Activated T-helper 2 cell treated with anti-CD3 and anti-CD28 coated beads, Interferon-gamma antibody, Interleukin-2, Interleukin-4, amounts not matched to agents 10 μg/mL and 5 μg/mL and 100 μg/mL, durations not matched to agents 14 hours and 24 hours and 36 hours (primary cell): ENCODE measurements at places on chromosomes 11 and 22. TPM values are rescaled to one million over a fixed set of nuclear protein-coding genes. Genes with fewer than 3 reads are reported as not detected.
A peak's percentile ranks its signal among the peaks of the same experiment; 100 is the strongest.

GRCh38 chr11:13320688-13321087 is 43.1 kb downstream of the BMAL1 start:
- H3K27ac ChIP-seq, result peak overlapping the region; percentile 7
- no peaks in the 10 kb centered on the region for H3K36me3 ChIP-seq
- no peak for DNase-seq
- H3K27me3 ChIP-seq, result no peaks in the 10 kb centered on the region
- peaks cover 27% of the 10 kb centered on the region for H3K4me1 ChIP-seq

- peaks cover 42% of the 10 kb centered on the region for H3K4me1 ChIP-seq
- DNase-seq, result no peak
- H3K36me3 ChIP-seq, result peaks cover 54% of the 10 kb centered on the region
- no peaks in the 10 kb centered on the region for H3K27me3 ChIP-seq
Measured at GRCh38 chr22:49825436-49825835, 2.2 kb downstream of the BRD1 start.

DNA sequence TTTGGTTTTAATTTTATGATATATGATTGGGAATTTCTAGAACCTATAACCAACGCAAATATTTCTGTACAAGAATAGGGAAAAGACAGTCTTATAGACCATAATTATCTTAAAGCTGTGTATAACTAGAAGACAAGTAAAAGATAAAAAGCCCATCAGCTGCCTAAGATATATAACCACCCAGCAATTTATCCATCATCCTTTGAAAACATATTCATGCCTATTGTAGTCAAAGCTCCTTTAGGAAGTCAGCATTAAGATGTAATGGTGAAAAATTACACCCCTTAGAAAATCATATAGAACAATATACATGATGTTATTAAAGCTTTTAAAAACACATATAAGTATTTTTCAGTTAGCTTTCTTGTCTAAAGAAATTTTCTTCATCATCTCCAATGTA is 46.4 kb downstream of the ELP4 start:
- DNase-seq, result no peak
- no peaks in the 10 kb centered on the region for H3K4me1 ChIP-seq
- H3K4me3 ChIP-seq, result no peak overlapping the region
- no peak overlapping the region for H3K27ac ChIP-seq
- no peaks in the 10 kb centered on the region for H3K27me3 ChIP-seq
- H3K36me3 ChIP-seq, result no peaks in the 10 kb centered on the region

DNA sequence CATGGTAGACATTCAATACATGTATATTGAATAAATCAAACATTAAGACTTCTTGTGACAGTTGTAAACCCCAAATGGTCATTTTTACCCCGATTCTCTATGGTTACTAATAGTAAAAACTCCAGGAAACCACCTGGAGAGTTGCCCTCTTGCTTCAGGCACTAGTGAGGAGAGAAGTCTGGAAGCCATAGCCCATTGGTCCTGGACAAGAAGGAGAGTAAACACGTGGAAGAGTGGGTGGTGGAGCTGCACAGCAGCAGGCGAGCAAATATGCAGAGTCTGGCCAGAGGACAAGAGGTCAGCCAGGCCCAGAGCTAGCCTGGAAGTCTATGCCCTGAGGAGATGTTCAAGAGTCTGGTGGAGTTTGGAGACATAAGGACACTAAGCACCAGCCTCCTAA is 17.7 kb downstream of the DCHS1 start:
- H3K4me3 ChIP-seq, result no peak overlapping the region
- H3K27ac ChIP-seq, result no peak overlapping the region
- peaks cover 7% of the 10 kb centered on the region for H3K4me1 ChIP-seq
- no peaks in the 10 kb centered on the region for H3K36me3 ChIP-seq

DNA sequence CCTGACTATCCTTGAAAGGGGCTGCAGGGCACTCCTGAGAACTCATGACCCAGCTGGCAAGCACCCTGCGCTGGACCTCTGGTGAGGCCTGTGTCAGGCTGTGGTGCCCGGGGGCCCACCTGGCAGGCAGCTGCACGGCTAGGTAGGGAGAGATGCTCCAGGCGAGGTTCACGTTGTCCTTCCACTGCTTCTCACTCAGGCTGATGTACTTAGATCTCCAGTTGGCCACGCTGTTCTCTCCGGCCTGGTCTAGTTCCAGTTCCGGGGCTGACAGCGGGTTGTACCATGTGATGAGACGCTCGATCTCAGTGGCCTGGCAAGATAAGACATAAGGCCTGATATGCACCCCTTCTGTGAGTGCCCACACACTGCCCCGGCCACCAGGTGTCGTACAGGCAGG is 44.7 kb upstream of the SERPIND1 start:
- no peak overlapping the region for H3K27ac ChIP-seq
- no peaks in the 10 kb centered on the region for H3K4me1 ChIP-seq
- H3K36me3 ChIP-seq, result peaks cover 24% of the 10 kb centered on the region
- H3K4me3 ChIP-seq, result no peak overlapping the region
- DNase-seq, result no peak

The SCARF2 gene
- total RNA-seq, result 0.55 and 0.62 TPM in 2 replicates

DNA sequence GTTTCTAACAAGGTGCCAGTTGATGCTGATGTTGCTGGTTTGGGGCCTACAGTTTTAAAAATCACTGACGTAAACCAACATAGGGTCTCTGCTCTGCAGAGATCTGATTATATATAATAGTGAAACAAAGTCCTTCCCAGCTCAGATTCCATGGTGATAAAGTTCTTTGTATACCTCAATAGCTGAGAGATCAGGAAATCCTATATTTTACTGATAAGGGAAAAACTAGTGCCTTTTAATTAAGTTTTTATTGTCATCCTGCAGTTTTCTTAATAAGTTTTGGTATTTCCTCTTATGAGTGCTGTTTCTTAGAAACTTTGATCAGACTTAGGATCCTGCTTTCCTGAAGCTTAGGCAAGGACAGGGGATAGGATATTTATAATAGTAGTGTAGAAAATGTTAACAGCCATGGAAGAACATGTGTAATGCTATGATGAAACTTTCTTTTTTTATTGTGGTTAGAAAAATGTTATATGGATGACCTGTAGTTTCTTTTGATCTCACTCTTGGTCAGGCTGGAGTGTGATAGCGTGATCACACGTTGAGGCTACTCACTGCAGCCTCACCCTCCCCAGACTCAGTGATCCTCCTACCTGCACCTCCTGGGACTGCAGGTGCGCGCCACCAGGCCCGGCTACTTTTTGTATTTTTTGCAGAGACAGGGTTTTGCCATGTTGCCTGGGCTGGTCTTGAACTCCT is 14.1 kb downstream of the CAPRIN1 start:
- no peak for DNase-seq
- no peaks in the 10 kb centered on the region for H3K27me3 ChIP-seq
- peaks cover 36% of the 10 kb centered on the region for H3K4me1 ChIP-seq

The OR56B1 gene
- total RNA-seq, result not detected in 2 replicates
